Effector memory CD4-positive, alpha-beta T cell (primary cell): ENCODE measurements at places on chromosomes 1 and 21.

DNA sequence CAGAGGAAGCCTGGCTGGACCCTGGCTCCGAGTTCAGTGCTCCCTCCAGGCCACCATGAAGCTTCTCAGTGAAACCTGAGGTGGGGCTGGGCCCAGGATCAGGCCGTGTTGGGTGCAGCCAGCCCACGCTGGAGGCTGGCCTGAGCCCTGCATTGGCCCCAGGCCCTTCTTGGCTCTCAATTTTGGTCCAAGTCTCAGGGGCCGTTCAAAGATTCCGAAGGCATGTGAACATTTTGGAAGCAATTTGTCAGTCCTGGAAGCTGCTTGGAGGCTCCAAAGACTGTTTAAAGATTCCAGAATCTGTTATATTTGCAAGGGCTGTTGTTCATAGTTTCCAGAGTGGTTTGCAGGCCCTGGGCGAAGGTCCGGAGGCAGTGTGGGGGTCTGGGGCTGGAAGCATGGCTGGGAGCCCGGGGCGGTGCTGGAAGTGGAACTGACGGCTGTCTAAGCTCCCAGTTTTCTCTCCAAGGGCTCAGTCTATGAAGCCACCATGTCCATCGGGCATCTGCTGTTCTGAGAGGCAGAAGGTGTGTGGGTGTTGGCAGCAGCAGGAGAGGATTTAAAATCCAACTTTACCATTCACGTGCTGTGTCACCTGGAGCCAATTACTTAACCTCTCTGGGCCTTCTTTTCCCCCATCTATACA lies 104.9 kb downstream of the EPHB2 start:
- DNase-seq = no peak

- DNase-seq = no peak
Observed at GRCh38 chr1:117793413-117793812, 136.0 kb downstream of the GDAP2 start.

- DNase-seq = no peak
Observed at GRCh38 chr1:23394684-23395083, 25.0 kb upstream of the ZNF436 start.

- DNase-seq = no peak
Observed at GRCh38 chr1:27074175-27074780, 61.6 kb upstream of the TENT5B start.

DNA sequence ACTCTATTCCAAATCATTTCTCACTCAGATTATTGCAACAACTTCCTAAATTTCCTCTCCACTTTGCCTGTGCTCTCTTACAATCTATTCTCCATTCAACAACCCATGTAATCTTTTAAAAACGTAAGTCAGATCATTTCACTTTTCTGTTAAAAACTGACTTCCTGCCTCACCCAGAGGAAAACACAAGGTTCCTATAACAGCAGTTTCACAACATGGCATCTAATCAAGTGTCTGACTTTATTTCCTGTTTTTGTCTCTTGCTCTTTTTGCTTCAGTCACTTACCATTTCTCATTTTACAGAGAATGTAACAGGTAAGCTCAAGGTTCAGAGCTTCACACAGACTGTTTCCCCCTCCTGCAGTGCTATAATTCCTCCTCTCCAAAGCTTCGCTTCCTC lies 560.7 kb downstream of the LRRIQ3 start:
- no peak for DNase-seq

- DNase-seq = no peak
Observed at GRCh38 chr1:32125313-32125712, 17.5 kb downstream of the KPNA6 start.

DNA sequence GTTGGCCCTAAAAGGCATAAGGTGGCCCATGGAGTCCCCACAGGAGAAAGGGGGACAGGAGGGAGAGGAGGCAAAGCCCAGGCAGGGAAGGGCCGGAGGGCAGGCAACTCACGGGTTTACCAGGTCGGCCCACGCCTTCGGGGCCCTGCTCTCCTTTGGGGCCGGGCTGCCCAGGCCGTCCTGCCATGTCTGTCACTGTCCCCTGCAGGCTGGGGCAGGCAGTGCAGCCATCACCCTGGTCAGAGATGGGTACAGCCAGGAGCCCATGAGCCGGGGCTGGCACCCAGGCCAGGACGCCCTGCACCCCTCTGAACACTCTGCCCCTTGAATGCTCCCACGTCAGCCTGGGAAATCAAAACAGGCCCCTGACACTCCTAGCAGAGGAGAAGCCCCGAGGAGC lies 19.8 kb downstream of the COL16A1 start:
- no peak for DNase-seq

DNA sequence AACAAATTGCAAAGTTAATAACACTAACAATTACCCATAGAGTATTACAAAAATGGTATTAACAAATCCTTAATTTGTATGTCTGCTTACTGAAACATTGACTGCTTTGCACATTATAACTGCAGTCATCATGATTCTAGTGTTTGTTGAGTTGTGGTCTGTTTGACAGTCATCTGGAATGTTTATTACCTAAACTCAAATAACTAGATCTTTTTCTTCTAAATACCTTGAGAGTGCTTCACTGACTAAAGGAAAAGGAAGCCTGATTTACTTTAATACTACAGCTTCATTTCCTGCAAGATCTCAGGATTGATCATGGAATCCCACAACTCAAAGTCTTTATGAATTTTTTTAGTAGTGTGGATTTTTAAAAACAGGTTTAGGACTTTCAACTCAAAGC lies 70.0 kb downstream of the HMCN1 start:
- no peak for DNase-seq

- no peak for DNase-seq
Observed at GRCh38 chr1:178898401-178898800, 27.5 kb upstream of the ANGPTL1 start.

DNA sequence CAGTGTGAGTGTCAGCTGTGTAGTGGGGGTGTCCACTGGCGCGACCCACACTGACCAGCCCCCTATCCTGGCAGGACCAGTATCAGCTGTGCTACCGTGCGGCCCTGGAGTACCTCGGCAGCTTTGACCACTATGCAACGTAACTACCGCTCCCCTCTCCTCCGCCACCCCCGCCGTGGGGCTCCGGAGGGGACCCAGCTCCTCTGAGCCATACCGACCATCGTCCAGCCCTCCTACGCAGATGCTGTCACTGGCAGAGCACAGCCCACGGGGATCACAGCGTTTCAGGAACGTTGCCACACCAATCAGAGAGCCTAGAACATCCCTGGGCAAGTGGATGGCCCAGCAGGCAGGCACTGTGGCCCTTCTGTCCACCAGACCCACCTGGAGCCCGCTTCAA lies 28.1 kb upstream of the KDM4A start:
- no peak for DNase-seq
